ENCODE measurements at places on chromosomes 16 and 17. TPM values are rescaled to one million over a fixed set of nuclear protein-coding genes. Genes with fewer than 3 reads are reported as not detected.

Gene CLEC18B
- not detected for total RNA-seq

Gene ACE
- 1.4 TPM for total RNA-seq

Gene TMEM235
- total RNA-seq = not detected

Gene CCL23
- total RNA-seq = not detected

Gene KRTAP2-2
- total RNA-seq = not detected

Gene SCIMP
- not detected for total RNA-seq

- H3K27ac ChIP-seq = no peak overlapping the region
- no peaks in the 10 kb centered on the region for H3K36me3 ChIP-seq
- no peak overlapping the region for H3K4me3 ChIP-seq
- no peaks in the 10 kb centered on the region for H3K4me1 ChIP-seq
Observed at GRCh38 chr17:79861413-79862216, 22.4 kb upstream of the CBX4 start.

DNA sequence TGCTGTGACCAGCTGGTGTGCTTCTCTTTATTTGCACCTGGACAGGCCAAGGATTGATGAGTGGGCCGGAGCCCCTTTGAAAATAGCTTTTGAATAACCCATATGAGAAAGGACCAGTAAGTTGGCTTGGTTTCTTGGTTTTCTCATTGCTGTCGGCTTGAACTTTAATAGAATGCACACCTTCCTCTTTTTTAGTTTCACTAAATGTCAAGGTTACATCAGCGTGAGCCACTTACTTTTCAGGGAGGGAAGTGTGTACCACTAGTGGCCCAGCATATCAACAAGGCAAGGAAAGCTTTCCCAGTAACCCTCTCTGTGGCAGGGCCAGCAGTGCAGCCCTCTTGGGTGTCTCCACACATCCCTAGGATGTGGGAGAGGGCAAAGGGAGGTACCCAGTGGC, 433.3 kb downstream of the CA10 start:
- no peaks in the 10 kb centered on the region for H3K27me3 ChIP-seq
- no peaks in the 10 kb centered on the region for H3K36me3 ChIP-seq
- H3K4me1 ChIP-seq = no peaks in the 10 kb centered on the region
- H3K27ac ChIP-seq = no peak overlapping the region

GRCh38 chr17:37791447-37792399, 46.9 kb upstream of the HNF1B start:
- no peaks in the 10 kb centered on the region for H3K27me3 ChIP-seq
- H3K36me3 ChIP-seq = no peaks in the 10 kb centered on the region
- peak; percentile 51 for DNase-seq
- no peak overlapping the region for H3K4me3 ChIP-seq
- peaks cover 15% of the 10 kb centered on the region for H3K4me1 ChIP-seq

GRCh38 chr16:58458606-58459343, 41.2 kb upstream of the NDRG4 start:
- no peak overlapping the region for H3K4me3 ChIP-seq
- H3K27me3 ChIP-seq = peaks cover 32% of the 10 kb centered on the region
- no peaks in the 10 kb centered on the region for H3K4me1 ChIP-seq
- H3K27ac ChIP-seq = no peak overlapping the region
- DNase-seq = no peak

DNA sequence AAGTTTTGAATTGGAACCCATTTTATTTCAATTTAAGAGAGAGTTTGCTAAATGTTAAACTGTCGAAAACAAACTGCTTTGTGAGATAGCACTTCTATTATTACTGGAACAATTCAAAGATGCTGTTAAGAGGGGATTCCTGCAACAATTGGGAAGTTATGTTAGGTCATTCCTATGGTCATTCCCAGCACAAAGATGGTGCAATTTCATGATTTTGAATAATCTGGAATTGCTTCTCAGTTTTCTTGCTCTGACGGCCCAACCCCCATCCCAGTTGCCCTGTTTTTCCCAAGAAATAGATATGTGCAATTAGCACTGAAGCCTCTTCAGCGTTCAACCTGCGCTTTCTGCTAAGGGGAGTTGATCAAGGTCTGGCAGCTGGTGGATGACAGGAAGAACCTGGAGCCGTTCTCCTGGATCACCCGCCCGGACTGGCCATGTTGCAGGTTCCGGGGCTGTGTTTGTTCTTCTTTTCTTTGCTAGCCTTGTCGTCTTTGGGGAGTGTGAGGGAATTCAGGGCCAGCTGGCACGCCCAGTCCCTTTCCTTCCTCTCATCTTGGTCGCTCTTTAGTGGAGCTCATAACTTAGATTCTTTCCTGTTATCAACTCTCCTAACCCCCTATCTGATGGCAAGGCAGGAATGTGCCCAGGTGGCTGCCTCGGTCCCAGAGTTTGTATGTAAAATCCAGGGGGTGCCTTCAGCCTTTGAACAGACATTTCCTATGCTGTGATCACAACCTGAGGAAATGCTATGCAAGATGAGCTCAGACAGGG, 29.0 kb upstream of the IRF8 start:
- H3K36me3 ChIP-seq = no peaks in the 10 kb centered on the region
- peaks cover 43% of the 10 kb centered on the region for H3K27me3 ChIP-seq
- no peak overlapping the region for H3K4me3 ChIP-seq
- DNase-seq = no peak

GRCh38 chr17:48134912-48135480, 27.4 kb downstream of the SNX11 start:
- H3K27ac ChIP-seq = no peak overlapping the region
- peaks cover 25% of the 10 kb centered on the region for H3K27me3 ChIP-seq
- DNase-seq = no peak

DNA sequence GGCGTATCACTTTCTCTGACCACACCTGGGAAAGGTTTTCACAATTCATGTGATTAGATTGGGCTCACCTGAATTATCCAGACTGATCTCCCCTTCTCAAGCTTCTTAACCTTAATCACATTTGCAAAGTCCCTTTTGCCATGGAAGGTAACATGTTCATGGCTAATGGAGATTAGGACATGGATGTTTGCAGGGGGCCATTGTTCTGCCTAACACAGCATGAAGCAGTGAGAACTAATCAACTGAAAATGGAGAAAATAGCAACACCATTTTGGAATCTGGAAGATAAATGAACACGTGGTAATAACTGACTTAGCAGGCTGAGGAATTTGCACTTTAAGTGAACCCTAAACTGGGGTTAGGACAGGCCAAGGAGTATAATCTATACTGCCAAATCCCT, 25.0 kb upstream of the SBK1 start:
- no peak overlapping the region for H3K4me3 ChIP-seq
- no peak for DNase-seq
- no peaks in the 10 kb centered on the region for H3K4me1 ChIP-seq
- no peaks in the 10 kb centered on the region for H3K36me3 ChIP-seq
- no peak overlapping the region for H3K27ac ChIP-seq
- H3K27me3 ChIP-seq = peaks cover 16% of the 10 kb centered on the region

- no peak overlapping the region for H3K27ac ChIP-seq
- H3K4me3 ChIP-seq = no peak overlapping the region
- H3K27me3 ChIP-seq = peaks cover 23% of the 10 kb centered on the region
- H3K36me3 ChIP-seq = no peaks in the 10 kb centered on the region
Observed at GRCh38 chr17:57724026-57724728, 20.9 kb downstream of the CCDC182 start.

- no peak overlapping the region for H3K4me3 ChIP-seq
- H3K27me3 ChIP-seq = no peaks in the 10 kb centered on the region
- no peaks in the 10 kb centered on the region for H3K4me1 ChIP-seq
- no peak for DNase-seq
Observed at GRCh38 chr16:9407206-9407758, 315.8 kb downstream of the HAPSTR1 start.

GRCh38 chr17:42055027-42055426, 4.6 kb upstream of the C17orf113 start:
- peaks cover 80% of the 10 kb centered on the region for H3K27me3 ChIP-seq
- H3K4me3 ChIP-seq = no peak overlapping the region
- no peak overlapping the region for H3K27ac ChIP-seq
- H3K36me3 ChIP-seq = no peaks in the 10 kb centered on the region
- DNase-seq = no peak
- H3K4me1 ChIP-seq = no peaks in the 10 kb centered on the region

DNA sequence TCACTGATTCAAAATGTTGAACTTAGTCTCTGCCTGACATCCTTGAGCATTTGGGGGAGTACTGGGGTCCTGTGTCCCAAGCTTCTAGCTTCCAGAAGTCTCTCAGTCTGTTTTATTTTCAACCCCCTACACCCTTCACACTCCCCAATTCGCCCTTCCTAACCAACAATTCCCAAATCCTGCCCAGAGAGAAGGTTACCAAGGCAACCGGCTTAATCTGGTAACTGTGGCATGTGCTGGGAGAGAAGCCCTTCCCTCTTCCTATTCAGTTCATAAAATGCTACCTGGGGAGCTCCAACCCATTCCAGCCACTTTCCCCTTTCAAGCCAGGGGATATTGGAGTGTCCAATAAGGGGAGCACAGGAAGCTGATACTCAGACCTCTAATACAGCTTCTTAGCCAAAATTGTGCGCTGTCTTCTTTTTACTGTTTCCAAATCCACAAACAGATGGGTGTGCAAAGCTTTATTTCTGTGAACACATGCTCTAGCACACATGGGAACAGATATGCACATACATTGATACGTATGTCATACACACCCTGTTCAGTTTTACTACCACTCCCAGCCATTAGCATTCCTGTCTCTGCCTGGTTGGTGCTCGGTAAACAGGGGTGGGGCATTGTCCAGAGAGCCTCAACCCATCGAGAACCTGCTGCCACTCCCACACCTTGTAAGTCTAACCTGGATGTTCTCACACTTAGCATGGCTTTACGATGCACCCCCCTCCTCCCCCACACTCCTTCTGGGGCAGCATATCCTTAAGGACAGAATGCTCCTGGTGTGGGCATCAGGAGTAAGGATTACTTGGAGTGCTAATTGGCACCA, 1.1 kb upstream of the RAPGEFL1 start:
- peaks cover 35% of the 10 kb centered on the region for H3K36me3 ChIP-seq
- no peak for DNase-seq
- H3K4me3 ChIP-seq = no peak overlapping the region
- no peaks in the 10 kb centered on the region for H3K27me3 ChIP-seq
- H3K4me1 ChIP-seq = peaks cover 19% of the 10 kb centered on the region

DNA sequence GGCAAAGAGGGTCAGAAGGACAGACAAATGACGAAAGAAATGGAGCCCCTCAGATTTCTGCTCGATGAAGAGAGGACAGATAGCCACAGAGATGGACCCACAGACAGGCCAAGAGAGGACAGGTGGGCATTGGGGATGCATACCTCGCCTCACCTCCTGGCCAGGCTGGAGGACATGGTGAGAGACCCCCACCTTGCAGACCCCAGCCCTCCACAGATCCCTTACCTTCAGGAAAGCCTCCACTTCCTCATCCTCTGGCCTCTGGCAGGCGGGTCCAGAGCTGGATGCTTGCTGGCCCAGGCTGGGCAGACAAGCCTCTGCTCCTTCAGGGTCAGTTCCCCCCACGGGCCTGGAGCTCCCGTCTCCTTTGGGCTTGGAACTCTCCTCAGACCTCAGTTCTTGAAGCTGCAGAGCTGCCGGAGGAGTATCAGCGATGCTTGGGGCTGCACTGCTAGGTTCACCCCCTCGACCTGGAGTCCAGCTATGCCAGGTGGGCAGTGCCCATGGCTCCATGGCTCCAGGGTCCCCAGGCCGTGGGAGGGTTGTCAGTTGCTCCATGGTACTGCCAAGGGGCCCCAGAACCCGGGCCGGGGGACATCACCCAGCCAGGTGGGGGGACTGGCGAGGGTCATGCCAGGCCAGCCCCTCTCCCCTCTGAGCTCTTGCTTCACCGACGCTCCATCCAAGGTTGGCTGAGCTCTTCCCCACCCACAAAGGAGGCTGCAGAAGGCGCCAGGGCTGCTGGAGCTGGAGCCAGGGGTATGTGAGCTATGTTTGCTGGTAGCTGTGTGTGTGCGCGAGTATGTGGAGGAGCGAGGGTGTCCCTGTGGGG, 1.0 kb downstream of the TSPOAP1 start:
- H3K4me3 ChIP-seq = no peak overlapping the region
- H3K27me3 ChIP-seq = peaks cover 5% of the 10 kb centered on the region
- peaks cover 8% of the 10 kb centered on the region for H3K4me1 ChIP-seq
- no peaks in the 10 kb centered on the region for H3K36me3 ChIP-seq
- no peak overlapping the region for H3K27ac ChIP-seq

GRCh38 chr17:76050538-76051467, 21.5 kb downstream of the SRP68 start:
- H3K4me3 ChIP-seq = no peak overlapping the region
- no peak overlapping the region for H3K27ac ChIP-seq
- DNase-seq = no peak
- H3K36me3 ChIP-seq = peaks cover 65% of the 10 kb centered on the region

- H3K27me3 ChIP-seq = no peaks in the 10 kb centered on the region
- no peaks in the 10 kb centered on the region for H3K4me1 ChIP-seq
- H3K36me3 ChIP-seq = no peaks in the 10 kb centered on the region
- no peak for DNase-seq
- H3K4me3 ChIP-seq = no peak overlapping the region
Observed at GRCh38 chr17:51132964-51133319, 12.3 kb upstream of the SPAG9 start.

DNA sequence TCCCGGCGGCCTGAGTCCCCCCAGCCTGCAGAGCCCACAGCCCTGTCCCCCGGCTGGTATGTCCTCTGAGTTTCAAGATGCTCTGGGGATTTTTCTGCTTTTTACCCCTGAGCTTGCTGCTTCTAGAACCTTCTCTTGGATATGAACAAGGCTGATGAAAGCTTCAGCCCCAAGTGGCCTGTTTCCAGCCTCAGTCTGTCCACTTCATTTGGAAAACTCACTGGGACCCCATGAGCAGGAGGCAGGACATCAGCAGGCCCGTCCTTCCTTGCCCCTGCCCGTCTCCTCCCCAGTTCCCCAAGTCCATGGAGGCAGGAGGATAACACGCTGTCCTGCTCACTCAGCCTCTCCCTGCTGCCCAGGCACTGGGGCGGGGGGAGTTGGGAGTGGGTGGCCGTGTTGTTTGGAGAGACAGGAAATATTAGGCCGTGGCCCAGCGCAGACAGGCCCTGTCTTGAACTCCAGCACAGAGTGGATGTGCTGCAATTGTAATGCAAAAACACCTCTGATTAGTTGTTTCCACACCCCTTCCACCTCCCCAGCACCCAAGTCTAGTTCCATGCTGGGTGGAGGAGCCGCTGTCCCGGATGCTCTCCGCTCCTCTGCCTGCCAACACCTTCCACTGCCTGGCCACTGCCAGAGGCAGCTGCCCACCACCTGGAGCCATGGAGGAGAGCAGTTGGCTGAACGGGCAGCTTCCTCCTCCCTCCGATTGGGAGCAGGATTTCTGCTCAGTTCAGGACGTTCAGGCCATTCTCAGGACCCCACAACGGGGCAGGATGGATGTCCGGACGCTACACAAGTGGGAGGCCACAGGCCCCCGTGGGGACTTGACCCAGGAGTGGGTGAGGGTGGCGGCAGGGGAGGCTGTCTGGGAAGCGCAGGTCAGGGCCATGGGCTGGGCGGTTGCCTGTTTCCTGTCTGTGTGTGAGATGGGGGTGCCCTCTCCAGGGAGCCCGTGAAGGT, 216.9 kb upstream of the GSE1 start:
- DNase-seq = peak; percentile 24
- peaks cover 30% of the 10 kb centered on the region for H3K4me1 ChIP-seq
- H3K27me3 ChIP-seq = no peaks in the 10 kb centered on the region
- H3K4me3 ChIP-seq = no peak overlapping the region
- H3K36me3 ChIP-seq = no peaks in the 10 kb centered on the region
- peak overlapping the region; percentile 78 for H3K27ac ChIP-seq

DNA sequence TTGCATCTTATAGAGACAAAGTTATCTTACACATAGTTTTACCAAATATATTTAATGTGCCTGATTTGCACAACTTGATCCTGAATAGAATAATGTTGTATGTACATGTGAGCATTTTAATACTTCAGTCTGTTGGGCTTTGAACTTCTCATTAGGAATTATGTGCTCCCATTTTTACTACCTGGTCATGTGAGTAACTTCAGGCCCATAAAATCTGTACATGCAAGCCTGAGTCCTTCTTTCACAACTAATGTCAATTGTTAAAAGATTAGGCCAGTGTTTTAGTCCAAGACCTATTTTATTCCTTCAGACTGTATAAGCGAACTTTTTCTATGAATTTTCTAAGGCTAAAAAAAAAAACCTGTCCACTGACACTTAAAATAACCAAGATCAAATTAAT, 715.4 kb downstream of the CDH8 start:
- no peak overlapping the region for H3K4me3 ChIP-seq
- DNase-seq = no peak
- H3K27ac ChIP-seq = no peak overlapping the region
- H3K36me3 ChIP-seq = no peaks in the 10 kb centered on the region

Data from IMR-90 (cell line).